ENCODE measurements at places on chromosomes 6 and 20.

DNA sequence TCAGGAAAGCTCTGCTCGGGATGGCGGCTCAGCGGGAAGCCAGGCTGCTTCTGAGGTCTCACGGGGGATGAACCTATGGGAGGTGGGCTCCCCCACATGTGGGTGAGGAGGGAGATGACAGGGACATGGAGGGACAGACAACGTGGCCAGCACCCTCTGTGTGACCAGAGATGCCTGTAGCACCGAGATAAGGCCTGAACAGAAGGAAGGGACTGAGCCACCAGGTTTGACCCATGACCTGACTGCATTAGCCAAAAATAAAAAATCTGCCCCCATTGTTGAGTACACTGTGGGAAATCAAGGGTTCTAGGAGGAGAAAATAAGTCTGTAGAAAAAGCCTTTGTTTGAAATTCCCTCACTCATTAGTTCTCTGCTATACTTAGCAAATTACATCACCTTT lies 105.7 kb downstream of the RNASET2 start:
- no peak for DNase-seq

DNA sequence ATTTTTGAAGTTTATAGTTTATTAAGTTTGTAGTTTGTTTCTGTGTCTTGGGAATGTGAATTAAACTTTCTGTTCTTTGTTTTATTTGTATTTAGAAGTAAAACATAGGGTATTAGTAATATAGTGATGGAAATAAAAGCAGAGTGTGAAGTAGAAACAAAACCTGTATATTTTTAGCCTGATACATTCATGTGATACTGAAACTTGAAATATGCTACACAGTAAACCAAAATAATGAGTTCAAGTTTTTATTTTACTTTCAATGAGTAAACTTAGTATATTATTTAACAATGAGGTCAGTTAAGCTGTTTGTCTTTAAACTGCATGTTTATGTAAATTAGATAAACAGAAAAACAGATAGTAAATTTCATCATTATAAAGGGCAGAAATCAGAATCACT lies 1592.6 kb downstream of the GRIK2 start:
- DNase-seq: no peak

DNA sequence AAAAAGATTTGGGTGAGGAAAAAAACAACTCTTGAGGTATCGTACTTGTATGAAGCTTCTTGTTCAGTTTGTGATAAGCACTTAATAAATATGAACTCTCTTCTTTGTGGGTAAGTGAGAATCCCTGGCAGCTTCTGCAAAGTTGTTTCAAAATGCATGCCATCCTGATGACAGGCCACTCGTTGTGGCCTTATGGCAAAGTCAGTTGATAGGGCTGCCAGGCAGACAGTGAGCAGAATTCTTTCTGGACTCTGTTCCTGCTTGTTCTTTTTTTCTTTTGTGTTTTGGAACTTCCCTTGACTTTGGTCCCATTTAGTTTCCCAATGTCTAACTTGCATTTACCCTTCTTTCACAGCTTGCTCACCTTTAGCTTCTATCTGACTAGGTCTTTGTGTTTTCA lies 983.5 kb upstream of the FLRT3 start:
- DNase-seq: no peak

DNA sequence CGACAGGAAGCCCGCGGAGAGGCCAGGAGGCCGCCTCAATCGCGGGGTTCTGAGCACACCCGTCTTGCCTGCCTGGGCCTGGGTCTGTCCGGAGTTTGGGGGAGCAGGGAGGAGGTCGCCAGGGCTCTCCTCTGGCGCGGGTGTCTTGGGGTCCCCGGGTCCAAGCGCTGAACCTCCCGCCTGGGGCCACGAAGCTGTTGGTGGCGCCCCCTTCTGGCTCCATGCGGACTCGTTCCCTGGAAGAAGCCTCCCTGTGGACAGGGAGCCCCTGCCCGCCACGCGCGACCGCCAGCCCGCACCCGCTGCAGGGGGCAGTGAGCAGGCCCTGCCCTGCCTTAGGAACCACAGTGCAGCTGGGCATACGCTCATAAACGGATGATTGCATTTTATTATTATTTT lies 44.7 kb downstream of the MCUR1 start:
- no peak for DNase-seq

DNA sequence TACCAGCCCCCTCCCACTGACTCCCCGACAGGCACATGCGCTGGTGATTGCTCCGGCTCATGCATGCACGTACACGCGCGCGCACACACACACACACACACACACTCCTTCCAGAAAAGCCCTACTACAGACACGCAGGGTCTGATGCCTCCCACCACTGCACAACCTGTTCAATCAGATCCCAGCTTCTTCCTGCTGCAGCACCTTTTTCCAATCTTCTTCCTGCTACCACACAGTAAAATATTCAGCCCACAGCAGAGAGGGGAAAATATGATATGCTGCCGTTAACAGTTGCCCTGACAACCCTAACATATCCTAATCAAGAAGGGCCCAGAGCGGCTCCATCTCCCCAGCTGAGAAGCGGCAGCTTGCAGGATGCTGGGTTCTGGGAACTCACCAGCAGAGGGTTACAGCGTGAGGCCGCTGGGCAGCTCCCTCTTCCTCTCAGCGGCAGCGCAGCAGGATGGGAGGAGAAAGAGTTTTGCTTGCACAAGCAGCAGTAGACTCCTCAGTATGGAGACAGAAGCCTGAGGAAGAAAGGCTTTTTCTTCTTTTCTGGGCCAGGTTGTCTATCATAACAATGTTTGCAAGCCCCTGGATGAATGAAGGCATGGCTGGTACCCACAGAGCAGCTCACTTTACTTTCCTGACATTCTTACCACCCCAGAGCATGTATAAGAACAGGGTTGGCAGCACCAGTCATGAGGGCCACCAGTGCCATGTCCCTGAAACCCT lies 23.9 kb downstream of the MAP7 start:
- peak; percentile 93 for DNase-seq

GRCh38 chr6:119308048-119308570 lies 41.5 kb downstream of the MAN1A1 start:
- no peak for DNase-seq

DNA sequence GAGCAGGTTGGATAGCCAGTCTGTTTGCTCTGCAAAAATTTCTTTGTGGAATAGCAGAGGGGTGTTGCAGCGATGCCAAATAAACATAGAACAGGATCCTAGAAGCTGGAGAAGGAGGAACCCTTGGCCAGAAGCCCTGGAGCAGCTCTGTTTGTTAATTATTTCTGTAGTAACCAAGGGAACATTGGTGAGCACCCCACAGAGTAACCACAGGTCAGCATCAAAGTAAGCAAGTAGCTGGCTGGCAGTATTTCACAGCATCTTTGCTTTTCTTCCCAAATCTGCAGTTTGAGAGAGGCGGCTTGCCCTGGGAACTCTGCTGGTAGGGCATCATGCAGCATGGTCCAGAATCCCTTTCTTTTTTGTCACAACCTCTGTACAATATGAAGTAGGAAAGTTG lies 12.7 kb upstream of the APMAP start:
- DNase-seq: no peak

- peak; percentile 31 for DNase-seq
Measured at GRCh38 chr6:30787954-30788353, 43.6 kb upstream of the IER3 start.

GRCh38 chr20:14055127-14055742 lies 59.9 kb downstream of the MACROD2 start:
- DNase-seq: peak; percentile 68

DNA sequence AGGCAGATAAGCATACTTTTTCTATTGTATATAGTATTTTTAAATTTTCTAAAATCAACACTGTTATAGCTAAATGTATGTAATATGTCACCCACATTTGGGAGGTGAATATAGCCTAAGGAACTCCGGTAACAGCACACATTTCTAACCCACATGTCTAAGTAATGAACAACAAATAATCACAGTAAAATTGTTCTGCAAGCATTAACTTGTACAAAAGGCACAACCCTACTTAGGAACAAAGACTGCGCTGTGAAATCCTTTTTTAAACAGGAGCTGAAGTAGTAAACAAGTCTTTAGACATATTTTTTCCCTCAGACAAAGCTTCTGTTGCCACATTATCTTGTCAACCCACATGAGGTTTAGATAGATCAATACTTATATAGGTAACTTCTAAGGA lies 872.4 kb upstream of the SLC35B3 start:
- no peak for DNase-seq

GRCh38 chr6:30942338-30943060 lies 1.7 kb downstream of the MUCL3 start:
- DNase-seq: no peak

DNA sequence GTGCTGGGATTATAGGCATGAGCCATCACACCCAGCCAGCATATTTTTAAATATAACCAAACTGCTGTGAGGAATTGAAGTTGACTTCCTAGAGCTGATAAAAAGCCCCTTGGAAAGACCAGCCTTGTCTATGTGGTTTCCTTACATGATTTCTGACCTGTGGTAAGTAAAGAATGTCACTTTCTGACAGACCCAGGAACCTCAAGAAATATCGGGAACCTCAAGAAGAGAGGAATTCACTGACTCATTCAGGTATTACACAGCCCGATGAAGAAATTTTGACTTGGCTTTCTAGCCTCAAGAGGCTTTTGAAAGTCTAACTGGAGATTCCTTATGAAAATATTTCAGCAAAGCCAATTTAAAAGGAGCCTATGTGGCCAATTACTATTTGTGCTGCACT lies 71.8 kb downstream of the FOXF2 start:
- DNase-seq: no peak

GRCh38 chr6:37095997-37096396 lies 74.0 kb upstream of the PIM1 start:
- DNase-seq: no peak

DNA sequence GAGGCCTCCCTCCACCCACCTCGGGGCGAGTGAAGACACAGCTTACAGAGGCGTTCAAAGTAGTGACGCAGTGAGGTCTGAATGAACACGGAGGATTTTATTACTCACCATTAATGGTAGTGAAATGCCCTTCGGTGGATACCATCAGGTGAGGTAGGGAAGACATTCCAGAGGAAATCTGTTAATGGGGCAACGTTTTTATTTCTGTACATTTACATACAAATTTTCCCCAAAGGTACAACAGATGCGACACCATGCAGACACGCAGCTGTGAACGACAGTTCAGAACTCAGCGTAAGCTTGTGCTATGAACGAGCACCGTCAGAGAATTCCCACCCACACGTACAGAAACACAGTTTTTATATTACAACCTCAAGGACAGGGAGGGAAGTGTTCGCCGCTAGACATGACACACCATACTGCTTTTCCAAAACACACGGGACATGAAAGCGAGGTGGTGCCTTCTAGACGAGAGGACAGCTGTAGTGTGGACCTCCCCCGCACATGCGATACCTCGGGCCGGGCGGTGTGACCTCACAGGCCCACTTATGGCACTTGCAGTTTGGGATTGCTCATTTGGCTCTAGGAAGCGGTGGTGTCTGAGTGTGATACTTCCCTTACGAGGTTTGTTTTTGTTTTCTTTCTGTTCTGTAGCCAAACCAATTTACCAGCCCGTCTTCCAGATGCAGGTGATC lies 10.7 kb downstream of the PSMG4 start:
- DNase-seq: no peak

DNA sequence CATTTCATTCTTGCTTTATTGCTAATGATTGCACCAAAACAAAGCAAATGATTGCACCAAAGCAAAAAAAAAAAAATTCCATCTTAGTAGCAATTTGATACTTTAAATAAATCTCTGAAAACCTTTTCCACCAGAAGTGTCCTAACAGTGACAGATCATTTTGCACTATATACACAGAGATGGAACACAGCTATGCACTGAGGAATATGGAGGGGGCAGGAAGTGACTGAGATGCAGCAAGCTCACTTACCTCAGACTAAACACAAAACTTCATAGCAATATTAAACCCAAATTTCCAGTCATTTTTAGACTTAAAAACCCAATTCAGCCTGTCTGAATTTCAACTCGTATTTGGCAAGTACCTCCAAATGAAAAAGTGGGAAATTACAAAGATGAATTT lies 41.2 kb downstream of the HIVEP2 start:
- DNase-seq: no peak

- peak; percentile 58 for DNase-seq
Measured at GRCh38 chr6:166259296-166259977, 48.8 kb downstream of the PRR18 start.

- DNase-seq: no peak
Measured at GRCh38 chr6:51336185-51336584, 517.5 kb downstream of the TFAP2B start.

GRCh38 chr6:97203343-97203742 lies 79.7 kb downstream of the MMS22L start:
- no peak for DNase-seq

DNA sequence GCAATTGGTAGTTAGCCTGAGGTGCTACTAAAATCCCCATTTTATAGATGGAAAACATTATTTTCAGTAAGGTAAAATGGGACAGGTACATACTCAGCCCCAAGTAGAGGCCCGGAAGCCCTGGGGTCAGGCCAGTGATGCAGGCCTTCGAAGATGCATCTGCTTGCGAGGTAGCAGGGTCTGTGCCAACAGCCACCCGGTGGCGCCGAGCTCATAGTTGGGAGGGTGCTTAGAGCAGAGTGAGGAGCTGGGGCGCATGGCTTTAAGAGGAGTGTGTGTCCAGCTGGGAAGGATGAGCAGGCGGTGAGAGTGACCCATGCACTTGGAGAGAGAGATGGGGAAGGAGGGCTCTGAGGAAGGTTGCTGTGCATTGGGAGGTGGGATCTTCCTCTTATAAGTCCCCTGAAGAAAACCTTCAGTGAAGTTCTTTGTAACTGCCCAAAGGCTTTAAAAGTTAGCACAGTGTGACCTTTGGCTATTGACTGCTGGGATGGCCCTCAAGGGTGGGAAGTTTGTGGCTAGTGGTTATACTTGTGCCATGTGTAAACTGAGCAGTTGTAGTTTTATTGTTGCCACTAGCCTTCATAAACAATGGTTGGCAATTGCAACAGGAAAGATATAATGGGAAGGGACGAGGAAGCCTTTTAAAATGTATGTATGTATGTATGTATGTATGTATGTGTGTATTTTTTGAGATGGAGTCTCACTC lies 71.1 kb downstream of the TOX2 start:
- DNase-seq: no peak

- DNase-seq: no peak
Measured at GRCh38 chr20:45589725-45590124, 10.6 kb upstream of the WFDC8 start.

DNA sequence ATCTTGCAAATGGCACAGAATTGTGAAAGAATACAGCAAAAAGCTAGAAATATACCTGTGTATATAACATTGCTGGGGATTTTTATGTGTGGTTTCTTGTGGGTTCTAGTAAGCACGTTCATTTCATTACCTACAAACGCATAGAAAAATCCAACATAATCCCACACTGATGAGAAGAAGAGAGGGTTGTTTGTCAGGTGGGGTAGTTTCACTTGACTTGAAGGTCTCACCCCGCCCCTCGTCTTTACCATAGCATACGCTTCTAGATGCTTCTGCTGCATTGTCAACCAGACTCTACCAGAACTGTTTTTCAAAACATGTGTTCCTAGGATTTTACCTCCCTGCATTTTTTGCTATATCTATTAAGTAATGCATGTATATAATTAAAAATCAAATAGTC lies 284.1 kb upstream of the TAB2 start:
- DNase-seq: no peak

All from globus pallidus (tissue), 1 donor.